ENCODE measurements at places on chromosomes 2 and 18. TPM values are rescaled to one million over a fixed set of nuclear protein-coding genes. Genes with fewer than 3 reads are reported as not detected.

DNA sequence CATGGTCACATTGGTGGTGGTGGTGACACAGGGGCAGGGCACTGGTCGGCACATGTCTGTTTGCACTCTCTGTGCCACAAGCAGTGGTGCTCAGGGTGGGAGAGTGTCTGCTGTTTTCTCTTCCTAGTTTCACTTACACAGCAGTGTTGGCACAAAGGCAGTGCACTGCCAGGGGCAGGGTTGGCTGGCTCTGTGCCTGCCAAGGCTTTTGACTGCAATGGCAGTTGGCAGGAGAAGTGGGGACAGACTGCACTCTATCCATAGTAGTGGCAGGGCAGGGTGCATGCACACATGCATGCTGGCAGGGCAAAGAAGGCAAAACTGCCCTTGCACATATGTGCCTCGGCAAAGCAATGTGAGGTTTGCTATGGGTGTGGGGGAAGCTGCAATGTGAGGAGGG is 635.9 kb downstream of the SUCLG1 start:
- DNase-seq, result no peak

- DNase-seq, result no peak
Observed at GRCh38 chr2:136067459-136067858, 50.5 kb downstream of the CXCR4 start.

- no peak for DNase-seq
Observed at GRCh38 chr2:12211326-12212175, 465.1 kb downstream of the LPIN1 start.

DNA sequence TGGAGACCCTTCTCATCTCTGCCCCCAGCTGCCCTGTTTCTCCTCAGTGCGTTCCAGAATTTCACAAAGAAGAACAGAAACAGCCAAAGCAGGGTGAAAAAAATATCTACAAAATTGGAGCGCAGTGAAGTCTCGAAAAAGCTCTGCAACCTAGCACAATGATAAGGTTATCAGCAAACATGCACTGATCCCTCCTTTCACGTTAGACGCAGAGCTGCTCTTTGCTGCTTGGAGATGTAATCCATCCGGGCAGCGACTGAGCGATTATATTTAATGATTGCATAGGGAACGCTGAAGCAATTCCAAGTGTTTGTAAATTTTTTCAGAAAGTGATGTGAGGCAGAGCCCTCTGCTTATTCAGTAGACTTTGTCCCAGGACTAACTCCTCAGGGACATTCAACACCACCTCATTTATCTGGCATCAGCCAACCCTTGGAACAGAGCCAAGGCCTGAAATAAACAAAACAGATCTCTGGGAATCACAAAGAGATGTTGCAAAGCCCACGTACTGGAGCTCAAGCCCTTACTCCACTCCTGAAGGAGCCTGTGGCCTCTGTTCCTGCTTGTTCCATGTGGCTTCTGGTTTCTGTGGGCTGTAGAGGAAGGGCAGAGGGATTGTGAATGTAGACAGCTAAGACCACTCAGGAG is 172.6 kb upstream of the BCL2L11 start:
- no peak for DNase-seq

DNA sequence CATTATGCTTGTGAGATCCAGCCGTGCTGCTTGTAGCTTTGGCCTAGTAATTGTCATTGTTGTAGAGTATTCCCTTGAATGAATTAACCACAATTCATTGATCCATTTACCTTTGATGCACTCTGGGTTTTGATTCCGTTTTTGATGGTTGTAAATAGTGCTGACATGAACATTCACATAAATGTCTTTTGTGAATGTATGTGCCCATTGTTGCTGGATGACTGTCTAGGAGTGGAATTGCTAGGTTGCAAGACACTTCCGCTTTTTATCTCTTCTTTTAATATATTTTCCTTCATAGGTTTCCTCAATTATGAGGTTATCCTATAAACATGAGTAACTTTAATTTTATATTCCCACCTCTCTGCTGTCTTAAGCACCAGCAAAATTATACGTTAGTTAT is 104.8 kb upstream of the CCDC68 start:
- no peak for DNase-seq

GRCh38 chr2:70303186-70303585 is 1.3 kb upstream of the FAM136A start:
- DNase-seq, result no peak

- no peak for DNase-seq
Observed at GRCh38 chr2:36545871-36546416, 52.0 kb downstream of the FEZ2 start.

DNA sequence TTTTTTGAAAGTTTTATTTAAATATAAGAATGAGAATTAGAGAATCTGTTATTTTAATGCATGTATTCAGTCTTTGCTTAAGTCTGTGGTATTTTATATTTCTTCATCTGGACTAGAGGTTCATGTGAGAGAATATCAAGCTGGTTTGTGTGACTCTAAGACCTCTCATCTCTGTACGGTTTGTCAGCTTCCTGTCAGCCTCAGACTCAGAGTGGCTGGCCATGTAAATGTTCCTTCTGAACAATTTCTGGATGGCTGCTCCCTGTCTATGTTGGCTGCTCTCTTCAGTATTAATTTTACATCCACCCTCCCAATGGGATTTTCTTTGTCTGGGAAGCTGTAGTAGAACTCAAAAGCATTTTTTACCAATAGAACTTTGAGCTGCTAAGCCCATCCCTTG is 225.3 kb upstream of the THUMPD2 start:
- no peak for DNase-seq

DNA sequence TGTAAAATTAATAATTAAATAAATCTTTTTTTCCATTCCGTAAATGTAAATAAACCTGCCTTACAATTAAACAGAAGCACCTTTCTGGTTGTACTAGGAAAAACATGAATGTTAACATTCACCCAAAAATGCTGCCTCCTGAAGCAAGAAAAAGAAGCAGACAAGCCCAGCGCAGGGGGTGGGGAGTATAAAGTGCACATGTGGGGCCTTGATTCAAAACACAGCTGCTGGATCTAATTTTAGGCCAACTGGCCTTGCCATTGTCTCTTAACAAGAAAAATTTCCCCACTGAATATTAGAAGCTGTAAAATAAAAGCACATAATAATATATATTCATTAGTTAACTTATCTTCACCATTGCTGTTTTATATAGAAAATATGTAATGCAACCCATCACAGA is 28.3 kb downstream of the TCF4 start:
- no peak for DNase-seq

DNA sequence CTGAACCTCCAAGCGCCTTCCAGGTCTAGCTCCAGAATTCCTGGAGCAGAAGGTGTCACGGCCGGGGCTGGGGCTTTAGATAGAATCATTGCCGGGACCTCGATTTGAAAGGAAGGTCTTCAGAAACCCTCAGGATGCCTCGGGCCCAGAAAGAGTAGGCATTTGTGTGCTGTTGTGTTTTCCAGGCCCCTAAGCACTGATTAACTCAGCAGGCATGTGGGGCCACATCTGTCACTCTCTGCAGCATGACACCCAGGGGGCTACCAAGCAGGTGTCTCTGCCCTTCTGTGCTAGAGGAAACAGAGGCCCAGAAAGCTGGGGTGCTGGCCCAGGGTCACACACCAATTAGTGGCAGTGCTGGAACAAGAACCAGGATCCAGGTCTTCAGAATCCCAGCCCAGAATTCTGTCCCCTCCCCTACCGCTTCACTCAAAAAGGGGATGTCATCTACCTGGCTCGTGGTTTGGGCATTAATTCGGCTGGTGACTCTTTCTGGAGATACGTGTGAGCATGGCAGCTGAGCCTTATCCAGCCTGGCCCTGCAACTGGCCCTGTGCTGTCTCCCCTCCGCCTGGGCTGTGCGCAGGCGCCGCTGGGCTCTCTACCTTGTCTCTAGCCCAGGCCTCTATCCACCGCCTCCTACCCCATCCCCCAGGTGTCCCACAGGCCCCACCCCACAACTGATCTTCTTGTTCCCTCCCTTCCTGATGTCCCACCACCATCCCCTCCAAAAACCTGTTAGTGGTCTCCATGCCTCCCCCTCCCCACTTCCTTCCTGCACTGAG is 245.4 kb downstream of the ATAD2B start:
- DNase-seq, result no peak

- no peak for DNase-seq
Observed at GRCh38 chr2:829047-829446, 121.6 kb upstream of the SNTG2 start.

- no peak for DNase-seq
Observed at GRCh38 chr2:169895294-169895985, 68.2 kb downstream of the UBR3 start.

DNA sequence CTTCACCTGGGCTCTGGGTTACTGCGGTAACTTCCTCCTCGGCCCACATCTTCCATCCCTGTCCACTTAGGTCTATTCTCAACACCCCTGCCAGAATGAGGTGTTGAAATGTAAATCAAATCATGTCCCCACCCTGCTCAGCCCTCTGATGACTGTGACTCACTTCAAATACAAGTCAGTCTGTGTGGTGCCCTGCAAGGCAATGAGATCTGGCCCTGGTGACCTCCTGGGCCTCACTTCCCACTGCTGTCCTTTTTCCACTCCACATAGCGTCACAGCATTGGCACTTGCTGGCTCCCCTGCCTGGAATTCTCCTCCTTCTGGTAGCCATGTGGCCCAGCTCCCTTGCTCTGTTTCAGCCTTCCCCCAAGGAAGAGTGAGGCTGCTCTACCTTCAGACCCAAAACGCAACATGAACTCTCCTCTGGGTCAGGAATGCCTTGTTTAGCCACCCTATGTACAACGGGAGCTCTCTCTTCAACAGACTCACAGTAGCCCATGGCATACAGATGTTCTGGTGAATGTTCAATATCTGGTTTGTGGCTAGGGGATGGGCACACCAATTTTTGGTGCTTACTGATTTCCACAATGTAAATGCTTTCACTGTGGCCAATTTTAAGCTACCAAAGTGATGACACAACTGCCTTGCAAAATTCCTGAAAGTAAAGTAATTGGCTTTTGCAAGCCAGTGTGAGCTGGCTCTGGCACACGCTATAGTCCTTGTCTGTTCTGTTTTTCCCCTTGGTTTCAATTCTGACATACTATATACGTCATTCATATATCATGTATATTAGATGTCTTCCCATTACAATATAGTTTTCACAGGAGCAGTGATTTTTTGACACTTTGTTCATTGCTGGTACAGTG is 550.3 kb upstream of the HS6ST1 start:
- no peak for DNase-seq

- no peak for DNase-seq
Observed at GRCh38 chr18:27803957-27804356, 373.0 kb downstream of the CDH2 start.

GRCh38 chr2:157735532-157735931 is 106.9 kb upstream of the ACVR1C start:
- DNase-seq, result no peak

DNA sequence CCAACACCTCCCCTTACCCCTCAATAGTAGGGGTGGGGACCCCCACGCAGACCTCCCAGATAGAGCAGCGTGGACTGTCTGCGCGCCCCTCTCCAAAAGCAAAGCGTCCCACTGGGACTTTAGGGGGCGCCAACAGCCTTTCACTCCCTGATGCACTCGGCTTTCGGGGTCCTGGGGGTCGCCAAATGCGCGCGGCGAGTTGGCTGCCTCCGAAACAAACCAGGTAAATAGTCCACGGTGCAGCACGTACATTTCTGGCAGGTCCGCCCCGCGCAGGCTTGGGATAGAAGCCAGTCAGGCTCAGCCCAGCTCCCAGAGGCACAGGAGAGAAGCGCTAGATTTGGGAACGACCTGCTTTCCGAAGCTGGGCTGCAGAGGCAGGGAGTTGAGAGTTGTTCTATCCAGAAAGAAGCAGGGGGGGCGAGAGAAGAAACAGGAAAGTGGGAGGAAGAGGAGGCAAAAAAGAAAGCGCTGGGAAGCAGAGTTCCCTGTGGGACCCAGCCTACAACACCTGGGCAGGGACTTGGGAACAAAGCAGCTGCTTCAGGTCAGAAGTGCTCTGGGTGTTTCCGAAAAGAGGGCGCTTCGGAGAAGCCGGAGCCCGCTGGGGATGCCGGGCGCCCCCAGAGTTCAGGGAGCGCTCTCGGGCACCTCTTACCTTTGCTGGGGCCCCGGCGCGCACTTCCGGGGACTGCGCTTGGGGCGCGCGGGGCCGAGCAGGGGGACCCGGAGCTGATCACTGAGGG is 544 bp downstream of the EVA1A start:
- DNase-seq, result no peak

- DNase-seq, result no peak
Observed at GRCh38 chr2:46647766-46648742, 168.7 kb downstream of the TMEM247 start.

DNA sequence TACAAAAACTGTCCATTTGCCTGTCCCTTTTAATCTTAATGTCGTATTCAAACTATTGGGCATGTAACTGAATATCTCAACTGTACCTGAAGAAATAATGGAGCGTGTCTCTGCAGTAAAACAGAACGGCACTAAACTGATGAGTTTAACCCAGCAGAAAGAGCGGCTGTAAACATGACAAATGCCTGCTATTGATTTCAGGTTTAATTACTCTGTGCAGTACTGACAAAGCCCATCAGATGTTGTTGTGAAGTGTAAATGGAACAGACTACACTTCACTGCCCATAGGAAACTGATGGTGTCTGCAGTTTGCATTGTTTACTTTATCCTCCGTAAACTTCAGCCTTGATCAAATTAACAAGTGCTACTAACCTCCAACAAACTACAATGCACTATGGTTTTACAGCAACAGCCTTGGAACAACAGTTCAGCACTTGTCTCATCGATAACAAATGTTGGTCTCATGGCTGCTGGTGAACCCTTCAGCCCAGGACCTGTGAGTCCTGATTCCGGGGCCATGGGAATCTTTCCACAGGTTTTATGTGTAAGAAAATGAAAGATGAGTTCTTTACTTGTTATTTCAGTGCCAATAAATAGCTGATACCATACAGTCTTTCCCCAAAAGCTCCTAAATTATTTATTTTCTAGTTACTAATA is 316.5 kb downstream of the CCDC178 start:
- no peak for DNase-seq

- no peak for DNase-seq
Observed at GRCh38 chr2:206069417-206069816, 16.6 kb downstream of the INO80D start.

GRCh38 chr2:79887747-79888374 is 375.0 kb downstream of the CTNNA2 start:
- peak; percentile 78 for DNase-seq

Gene RAX
- not detected for total RNA-seq

Gene SERPINB10
- 0.27 TPM for total RNA-seq

Gene DLX1
- not detected for total RNA-seq

Gene CYP27C1
- total RNA-seq, result not detected

Gene LAMA3
- total RNA-seq, result 2.4 TPM

Gene ABCG5
- under 0.01 TPM for total RNA-seq

Gene ADAM23
- under 0.01 TPM for total RNA-seq

Gene C2orf72
- not detected for total RNA-seq

Gene OTOS
- not detected for total RNA-seq

Gene DYNC1I2
- 42.8 TPM for total RNA-seq

Gene ST8SIA5
- total RNA-seq, result under 0.01 TPM

Gene SNRPD1
- total RNA-seq, result 8.6 TPM

Gene MGAT5
- 17.0 TPM for total RNA-seq

Gene TFPI
- total RNA-seq, result 43.1 TPM

Gene CNTNAP5
- 0.27 TPM for total RNA-seq

Gene COX7A2L
- 78.4 TPM for total RNA-seq

Gene SLC38A11
- not detected for total RNA-seq

Gene PRPF40A
- 152 TPM for total RNA-seq

Gene ABCB11
- total RNA-seq, result 0.27 TPM

Gene SCN9A
- total RNA-seq, result 29.9 TPM

Measured in hematopoietic multipotent progenitor cell (in vitro differentiated cells).